Effector memory CD8-positive, alpha-beta T cell (primary cell): ENCODE measurements at places on chromosomes 5 and 9.

GRCh38 chr5:57724836-57725235, 242.2 kb upstream of the ACTBL2 start:
- H3K27ac ChIP-seq, result no peak overlapping the region
- no peak for DNase-seq
- no peaks in the 10 kb centered on the region for H3K36me3 ChIP-seq

DNA sequence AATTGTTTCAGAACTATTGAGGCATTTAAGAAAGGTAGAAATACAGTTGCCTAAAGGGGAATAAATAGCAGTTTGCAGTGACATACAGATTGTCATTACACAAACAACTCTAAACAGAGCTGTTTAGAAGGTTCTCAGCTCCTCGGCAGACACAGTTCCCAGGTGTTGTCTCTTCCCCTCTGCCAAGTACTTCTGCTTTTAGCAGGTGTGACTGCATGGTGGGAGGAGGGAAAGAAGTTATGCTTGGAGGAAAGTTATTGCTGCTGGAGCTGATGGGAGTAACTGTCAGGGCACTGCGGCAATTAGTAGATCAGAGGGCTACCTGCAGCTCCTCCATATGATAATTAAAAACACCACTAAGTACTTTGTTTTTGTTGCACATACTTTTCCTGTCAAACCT, 14.5 kb downstream of the EDIL3 start:
- no peaks in the 10 kb centered on the region for H3K27me3 ChIP-seq
- H3K4me3 ChIP-seq, result no peak overlapping the region
- H3K4me1 ChIP-seq, result no peaks in the 10 kb centered on the region
- H3K36me3 ChIP-seq, result no peaks in the 10 kb centered on the region
- no peak for DNase-seq

- H3K27ac ChIP-seq, result no peak overlapping the region
- no peak overlapping the region for H3K4me3 ChIP-seq
- H3K27me3 ChIP-seq, result no peaks in the 10 kb centered on the region
- DNase-seq, result no peak
Observed at GRCh38 chr9:130728721-130729120, 35.1 kb downstream of the EXOSC2 start.

DNA sequence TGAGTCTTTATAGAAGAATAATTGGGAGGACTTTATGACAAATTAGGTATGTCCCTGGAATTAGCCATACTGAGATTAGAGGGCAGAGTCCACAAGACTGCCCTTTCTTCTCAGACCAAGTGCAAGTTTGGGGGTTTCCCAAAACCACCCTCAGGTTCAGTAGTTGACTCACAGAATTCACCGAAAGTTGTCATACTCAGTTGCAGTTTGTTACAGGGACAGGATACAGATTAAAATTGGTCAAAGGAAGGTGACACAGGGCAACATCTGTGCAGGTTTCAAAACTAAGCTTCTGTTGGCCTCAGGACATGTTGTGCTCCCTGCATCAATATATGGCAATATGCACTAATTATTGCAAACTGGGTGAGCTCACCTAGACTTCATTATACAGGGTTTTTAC, 3.8 kb downstream of the RANBP17 start:
- H3K4me3 ChIP-seq, result no peak overlapping the region
- H3K27ac ChIP-seq, result no peak overlapping the region
- peaks cover 16% of the 10 kb centered on the region for H3K27me3 ChIP-seq
- H3K36me3 ChIP-seq, result no peaks in the 10 kb centered on the region
- no peak for DNase-seq

GRCh38 chr9:100725371-100725770, 147.5 kb downstream of the CAVIN4 start:
- H3K36me3 ChIP-seq, result no peaks in the 10 kb centered on the region
- H3K4me1 ChIP-seq, result no peaks in the 10 kb centered on the region
- H3K4me3 ChIP-seq, result no peak overlapping the region
- DNase-seq, result no peak
- H3K27me3 ChIP-seq, result no peaks in the 10 kb centered on the region
- no peak overlapping the region for H3K27ac ChIP-seq

DNA sequence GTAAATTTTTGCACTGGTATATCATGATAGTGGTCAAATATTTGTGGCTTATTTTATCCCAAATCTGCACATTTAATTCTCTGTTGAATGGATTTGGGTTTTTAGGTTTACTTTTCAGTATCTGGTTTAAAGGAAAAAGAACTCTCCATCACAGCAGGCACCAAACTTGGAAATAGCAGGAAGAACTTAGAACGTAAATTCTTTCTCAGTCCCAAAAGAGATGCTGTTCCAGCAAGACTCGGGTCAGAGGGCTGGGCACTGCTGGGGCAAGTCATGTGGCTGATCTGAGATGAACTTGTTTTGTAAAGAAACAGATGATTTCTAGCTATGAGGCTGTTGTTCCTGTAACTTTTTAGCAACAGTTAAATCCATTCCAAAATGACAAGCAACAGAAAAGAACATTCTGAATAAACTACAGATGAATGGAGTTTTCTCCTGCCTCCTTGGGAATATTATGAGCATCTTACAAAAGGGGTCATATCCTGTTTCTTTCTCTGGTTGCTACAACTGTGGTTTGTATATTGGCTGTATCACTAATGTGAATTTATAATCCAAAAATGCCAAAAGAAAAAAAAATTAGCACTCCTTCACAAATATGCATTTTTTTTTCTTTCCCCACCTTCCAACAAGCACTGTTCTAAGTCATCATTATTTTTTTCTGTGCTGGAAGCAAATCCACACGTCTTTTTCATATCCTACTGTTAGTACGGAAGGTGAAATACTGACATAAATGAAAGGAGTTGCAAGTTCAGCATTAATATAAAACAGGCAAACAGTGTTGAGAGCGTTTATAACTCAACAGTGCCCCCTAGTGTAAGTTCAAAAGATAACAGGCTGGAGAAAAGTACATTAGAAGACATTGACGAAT, 31.1 kb downstream of the OR2K2 start:
- DNase-seq, result no peak
- no peak overlapping the region for H3K27ac ChIP-seq
- H3K36me3 ChIP-seq, result no peaks in the 10 kb centered on the region
- no peak overlapping the region for H3K4me3 ChIP-seq
- H3K27me3 ChIP-seq, result peaks cover 14% of the 10 kb centered on the region
